ENCODE measurements at places on chromosomes 7 and 10. TPM values are rescaled to one million over a fixed set of nuclear protein-coding genes. Genes with fewer than 3 reads are reported as not detected.

CHCHD1 gene
- 54.1 TPM for total RNA-seq

FAM25A gene
- total RNA-seq: 1.1 TPM

OR2A1 gene
- total RNA-seq: not detected

SEMA3E gene
- total RNA-seq: 2.2 TPM

PTN gene
- not detected for total RNA-seq

C10orf67 gene
- 0.10 TPM for total RNA-seq

ENTPD1 gene
- not detected for total RNA-seq

TMEM106B gene
- 30.6 TPM for total RNA-seq

CRHR2 gene
- total RNA-seq: not detected

SCIN gene
- total RNA-seq: 0.37 TPM

CALML5 gene
- total RNA-seq: not detected

LBX1 gene
- not detected for total RNA-seq

ABHD11 gene
- 25.4 TPM for total RNA-seq

MEST gene
- 42.3 TPM for total RNA-seq

MBLAC1 gene
- total RNA-seq: 2.9 TPM

FGFR2 gene
- total RNA-seq: 0.22 TPM

MRPS16 gene
- total RNA-seq: 187 TPM

FAM13C gene
- not detected for total RNA-seq

WEE2 gene
- not detected for total RNA-seq

SYT15 gene
- total RNA-seq: 2.7 TPM

HMX3 gene
- not detected for total RNA-seq

PTPN20 gene
- total RNA-seq: 4.5 TPM

INSYN2A gene
- 1.5 TPM for total RNA-seq

SAP25 gene
- total RNA-seq: 0.73 TPM

STAG3 gene
- 0.22 TPM for total RNA-seq

CDNF gene
- 2.4 TPM for total RNA-seq

AUTS2 gene
- total RNA-seq: 4.4 TPM

CREB5 gene
- total RNA-seq: 4.4 TPM
